Motor neuron (in vitro differentiated cells): ENCODE measurements at places on chromosomes 2 and 18. TPM values are rescaled to one million over a fixed set of nuclear protein-coding genes. Genes with fewer than 3 reads are reported as not detected.

TMEM178A gene
- 95.6 and 97.7 TPM in 2 replicates for total RNA-seq

IL1RN gene
- total RNA-seq, result 1.1 and 1.3 TPM in 2 replicates

MALL gene
- total RNA-seq, result 10.0 and 11.3 TPM in 2 replicates

GAL3ST2 gene
- not detected in 2 replicates for total RNA-seq

DNAH7 gene
- total RNA-seq, result 0.36 and 0.65 TPM in 2 replicates

FMNL2 gene
- total RNA-seq, result 38.6 and 40.8 TPM in 2 replicates

DNA sequence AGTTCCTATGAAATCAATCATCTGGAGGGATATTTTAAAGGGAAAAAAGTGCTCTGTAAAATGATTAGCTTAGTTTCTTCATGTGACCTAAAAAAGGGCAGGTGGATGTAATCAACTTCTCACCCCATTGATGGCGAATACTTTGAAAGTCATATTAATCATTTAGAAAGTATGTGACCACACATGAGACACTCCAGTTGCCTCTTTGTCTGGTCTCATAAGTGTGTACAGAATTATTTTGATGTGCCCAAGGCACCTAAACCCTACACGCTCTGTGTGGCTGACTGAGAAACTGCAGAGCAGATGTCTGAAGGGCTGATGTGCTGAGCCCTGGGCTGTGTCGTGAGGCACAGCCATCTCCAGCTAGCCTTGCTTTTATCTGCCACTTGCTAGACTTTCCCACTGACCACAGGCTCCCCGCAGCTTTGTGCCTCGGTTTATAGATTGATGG, 26.9 kb downstream of the SGPP2 start:
- peak; percentile 51 for ATAC-seq

GRCh38 chr18:53971331-53971730, 253.1 kb downstream of the MBD2 start:
- no peak for ATAC-seq

GRCh38 chr2:179107737-179108136, 57.8 kb upstream of the CCDC141 start:
- ATAC-seq, result no peak

- no peak for ATAC-seq
These were observed 73.1 kb upstream of the PID1 start for GRCh38 chr2:229344151-229344551.

DNA sequence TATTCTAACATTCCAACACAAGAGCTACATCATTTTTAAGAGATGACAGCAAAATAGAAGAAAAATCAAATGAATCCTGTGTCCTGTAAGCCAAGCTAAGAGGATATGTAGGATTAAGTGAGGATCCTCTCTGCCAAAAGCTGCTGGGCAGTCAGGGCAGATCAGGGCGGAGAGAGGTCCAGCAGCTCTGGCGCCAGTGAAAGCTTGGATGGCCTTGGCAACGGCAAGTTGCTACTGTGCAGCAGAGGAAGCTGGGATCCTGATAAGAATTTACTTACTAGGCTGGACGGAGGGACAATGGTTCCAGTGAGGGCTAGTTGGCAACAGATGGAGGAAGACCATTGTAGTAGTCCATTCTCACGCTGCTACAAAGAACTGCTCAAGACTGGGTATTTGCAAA, 391.5 kb downstream of the XIRP2 start:
- ATAC-seq, result no peak

DNA sequence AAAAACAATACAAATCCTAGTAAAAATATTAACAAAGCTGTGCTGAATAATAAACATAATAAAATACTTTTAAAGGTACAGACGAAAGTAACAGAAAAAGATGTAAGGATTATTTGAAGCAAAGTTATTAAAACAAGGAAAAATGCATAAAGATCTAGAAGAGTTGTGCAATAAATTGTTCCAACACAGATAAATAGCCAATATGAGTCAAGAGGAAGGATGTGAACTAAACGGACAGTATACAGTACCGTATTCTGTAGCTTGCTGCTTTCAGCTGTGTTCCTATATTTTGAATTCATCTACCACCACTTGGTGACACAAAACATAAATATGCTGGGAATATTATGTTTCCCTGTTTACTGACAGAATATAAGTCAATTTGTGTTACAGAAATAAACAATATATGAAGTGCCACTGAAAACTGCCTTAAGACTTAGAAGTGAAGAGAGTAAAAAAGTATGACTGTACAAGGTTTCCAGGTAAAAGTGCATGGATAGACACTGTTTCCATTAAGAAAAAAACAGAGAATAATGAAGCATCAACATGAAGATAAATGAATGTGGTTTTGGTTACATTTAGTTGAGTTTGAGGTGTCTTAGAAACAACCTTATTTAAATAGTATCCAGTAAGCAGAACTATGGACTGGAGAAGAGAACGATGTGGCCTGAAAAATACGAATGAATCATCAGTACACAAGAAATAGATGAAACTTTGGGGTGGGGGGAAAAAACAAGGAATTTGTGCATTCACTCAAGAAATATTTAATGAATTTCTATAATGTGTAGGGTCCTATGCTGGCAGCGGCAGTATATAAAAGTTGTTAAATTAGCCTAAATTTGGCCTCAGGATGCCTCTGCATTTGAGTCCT, 13.1 kb downstream of the PPP3R1 start:
- no peak for ATAC-seq

DNA sequence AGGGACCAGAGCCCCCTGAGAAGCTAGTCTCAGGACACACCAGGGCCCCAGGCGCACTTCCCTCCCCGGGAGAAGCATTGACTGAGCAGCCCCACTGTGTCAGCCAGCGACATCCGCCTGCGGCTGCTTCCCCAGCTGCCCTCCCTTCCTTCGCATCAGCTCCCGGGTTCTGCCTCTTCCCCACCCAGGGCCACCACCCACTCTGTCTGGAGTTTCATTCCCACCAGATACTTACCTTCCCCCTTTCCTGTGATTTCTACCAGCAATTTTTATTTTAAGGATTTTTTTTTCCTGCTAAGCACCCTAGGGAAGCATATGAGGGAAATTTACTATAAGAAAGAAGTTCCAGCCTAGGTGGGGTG, 99.2 kb downstream of the SMAD7 start:
- peak; percentile 76 for ATAC-seq

DNA sequence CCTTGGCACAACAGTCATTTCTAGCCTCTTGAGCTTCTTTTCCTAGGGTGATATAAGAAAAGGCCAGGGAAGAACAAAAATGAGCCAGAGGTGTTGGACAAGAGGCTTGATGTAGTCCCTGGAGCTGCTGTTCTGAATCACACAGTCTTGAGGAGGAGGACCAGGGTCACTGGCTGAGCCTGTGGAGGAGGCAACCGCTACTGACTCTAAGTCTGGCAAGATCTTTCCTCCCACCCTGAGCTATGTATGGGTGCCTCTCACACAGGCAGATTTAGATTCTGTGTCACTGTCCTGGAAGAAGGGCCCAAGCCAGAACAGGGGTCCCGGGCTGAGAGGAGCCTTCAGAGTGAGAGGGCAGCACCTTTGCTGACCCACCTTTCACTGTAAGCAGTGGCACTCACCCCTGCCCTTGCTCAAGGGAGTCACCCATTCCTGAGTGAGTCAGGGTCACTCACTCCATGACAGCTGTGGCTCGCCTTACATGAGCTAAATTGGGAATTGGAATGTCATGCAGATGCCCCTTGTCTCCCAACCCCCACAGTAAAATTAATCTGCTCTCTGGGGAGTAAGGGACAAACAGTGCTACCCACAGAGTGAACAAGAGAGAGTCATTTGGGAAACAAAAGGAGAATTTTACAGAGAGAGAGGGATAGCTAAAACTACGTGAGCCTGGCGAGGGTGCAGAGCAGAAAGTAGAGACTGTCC, at the start of gene TRIM54:
TRIM54 (plus strand) TSS at position 575 of the 705 bp plus-strand sequence. CDS start 303 bp downstream, outside the sequence.
- ATAC-seq, result peak; percentile 19

- no peak for ATAC-seq
These were observed 468.7 kb upstream of the CDH7 start for GRCh38 chr18:65282096-65282495.

GRCh38 chr2:240737958-240738357, 46.3 kb downstream of the AQP12A start:
- ATAC-seq, result no peak

DNA sequence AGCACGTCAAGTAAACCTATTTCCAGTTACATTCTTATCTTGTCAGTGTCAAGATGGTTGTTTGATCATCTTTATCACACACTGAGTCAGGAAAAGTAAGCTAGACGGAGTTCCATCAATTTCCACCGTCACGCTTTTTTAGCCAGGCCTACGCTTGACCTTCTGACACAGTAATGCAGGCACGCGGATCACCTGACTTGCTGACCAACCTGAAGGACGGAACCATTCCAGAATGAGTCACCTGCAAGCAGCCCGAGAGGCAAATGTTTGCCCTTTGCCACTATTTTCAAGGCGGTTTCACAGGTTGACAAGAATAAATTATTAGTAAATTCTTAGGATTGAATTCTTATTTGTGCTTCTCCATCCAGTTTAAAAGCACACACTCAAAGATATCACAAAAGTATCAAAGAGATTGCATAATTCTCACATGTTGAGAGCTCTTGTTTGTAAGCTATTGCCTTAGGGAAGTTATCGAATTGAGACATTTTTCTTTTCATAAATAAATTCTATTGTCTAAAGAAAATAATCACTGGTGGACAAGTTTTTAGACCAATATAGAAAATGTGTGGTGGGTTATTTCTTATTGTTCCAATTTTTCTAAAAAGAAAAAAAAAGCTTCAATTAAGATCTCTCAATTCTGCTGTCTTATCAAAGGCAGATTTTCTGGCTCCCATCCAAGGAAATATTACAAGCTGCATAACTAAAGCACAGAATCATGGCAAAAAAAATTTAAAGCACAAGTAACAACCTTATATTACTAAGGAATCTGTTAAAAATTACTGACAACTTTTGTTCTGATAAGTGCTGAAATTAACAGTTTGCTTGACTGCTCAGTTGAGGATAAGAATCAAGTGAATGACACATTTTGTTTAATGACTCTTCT, 31.9 kb downstream of the UXS1 start:
- no peak for ATAC-seq

- no peak for ATAC-seq
These were observed 414.3 kb downstream of the MEIS1 start for GRCh38 chr2:66849153-66849755.

GRCh38 chr2:70546376-70546775, 7.2 kb downstream of the TGFA start:
- no peak for ATAC-seq

- ATAC-seq, result no peak
These were observed 87.3 kb upstream of the TLK1 start for GRCh38 chr2:171247741-171248662.

GRCh38 chr2:83826577-83826976, 632.5 kb downstream of the SUCLG1 start:
- no peak for ATAC-seq

- no peak for ATAC-seq
These were observed 138.8 kb downstream of the ATAD2B start for GRCh38 chr2:23788100-23788499.

DNA sequence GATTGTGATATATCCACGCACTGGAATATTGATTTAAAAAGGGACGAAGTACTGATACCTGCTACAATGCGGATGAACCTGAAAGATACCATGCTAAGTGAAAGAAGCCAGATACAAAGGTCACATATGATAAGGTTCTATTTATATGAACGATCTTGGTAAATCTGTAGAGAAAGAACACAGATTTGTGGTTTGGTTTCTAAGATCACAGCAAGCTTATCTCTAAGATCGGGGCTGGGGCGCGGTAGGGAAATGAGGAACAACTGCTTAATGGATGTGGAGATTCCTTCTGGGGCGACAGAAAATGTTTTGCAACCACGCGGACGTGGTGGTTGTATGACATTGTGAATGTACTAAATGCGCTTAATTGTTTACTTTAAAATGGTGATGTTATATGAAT, 60.1 kb downstream of the NEDD4L start:
- ATAC-seq, result no peak

GRCh38 chr2:61759005-61759404, 94.9 kb downstream of the FAM161A start:
- ATAC-seq, result no peak
